ENCODE measurements at places on chromosomes 5 and 9.

GRCh38 chr9:123938401-123938800, 8.5 kb upstream of the DENND1A start:
- DNase-seq = no peak

DNA sequence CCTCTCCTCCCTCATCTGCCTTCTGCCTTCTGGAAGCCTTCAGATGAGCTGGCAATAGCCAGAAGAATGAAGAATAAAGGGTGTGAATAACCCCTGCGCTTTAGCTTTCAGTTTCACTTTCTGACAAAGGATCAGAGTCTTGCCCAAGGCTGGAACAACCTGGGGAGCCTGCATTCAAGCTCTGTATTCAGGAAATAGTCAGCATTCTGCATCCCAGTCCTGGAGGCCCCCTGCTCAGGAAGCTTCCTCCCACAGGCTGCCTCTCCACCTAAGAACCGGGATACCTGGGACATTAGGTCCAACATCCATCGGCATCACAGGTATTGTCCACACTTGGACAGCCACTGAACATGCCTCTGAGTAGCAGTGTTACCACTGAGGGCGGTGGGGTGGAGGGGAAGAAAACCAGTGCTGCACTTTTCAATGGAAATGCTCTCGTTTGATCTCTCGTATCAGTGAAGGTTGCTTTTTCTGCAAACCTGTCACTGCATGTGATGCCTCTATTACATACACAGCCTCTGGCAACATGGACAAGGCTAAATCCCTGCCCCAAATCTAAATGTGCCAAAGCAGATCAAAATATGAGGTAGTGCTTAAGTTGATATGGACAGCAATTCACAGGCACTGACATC, 39.8 kb upstream of the ACO1 start:
- DNase-seq = no peak

- no peak for DNase-seq
Observed at GRCh38 chr9:36204906-36205547, 14.3 kb downstream of the CLTA start.

- no peak for DNase-seq
Observed at GRCh38 chr9:95107976-95108375, 209.5 kb downstream of the FANCC start.

DNA sequence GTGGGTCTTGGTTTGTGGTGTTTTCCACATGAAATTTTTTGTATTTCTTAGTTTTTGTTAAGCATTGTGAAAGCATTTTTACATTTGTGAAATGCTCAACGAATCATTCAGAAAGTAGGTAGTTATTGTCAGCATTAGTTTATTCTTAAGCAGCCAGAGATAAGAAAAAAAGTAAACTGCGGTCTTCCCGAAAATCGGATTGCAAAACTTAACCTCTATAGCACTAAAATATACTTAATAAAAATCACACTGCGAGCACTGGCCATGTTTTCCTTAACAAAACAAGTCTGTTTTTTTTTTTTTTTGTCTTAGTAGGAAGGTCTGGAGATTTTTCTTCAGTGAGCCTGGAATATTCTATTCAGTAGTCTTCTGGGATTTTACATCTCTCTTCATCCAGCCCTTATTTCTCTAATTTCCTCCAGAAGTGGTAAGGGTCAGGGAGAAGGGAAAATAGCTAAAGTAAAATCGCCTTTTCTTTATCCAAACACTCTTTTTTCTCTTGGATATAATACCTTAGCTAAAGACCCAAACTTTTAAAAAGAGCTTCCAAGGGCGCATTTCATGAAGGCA, 289.9 kb downstream of the DMAC1 start:
- DNase-seq = no peak

GRCh38 chr5:95993266-95993665, 31.6 kb upstream of the ELL2 start:
- no peak for DNase-seq

- DNase-seq = no peak
Observed at GRCh38 chr5:74319076-74319475, 321.5 kb downstream of the ENC1 start.

GRCh38 chr5:139799359-139799758, 3.8 kb downstream of the PSD2 start:
- no peak for DNase-seq

DNA sequence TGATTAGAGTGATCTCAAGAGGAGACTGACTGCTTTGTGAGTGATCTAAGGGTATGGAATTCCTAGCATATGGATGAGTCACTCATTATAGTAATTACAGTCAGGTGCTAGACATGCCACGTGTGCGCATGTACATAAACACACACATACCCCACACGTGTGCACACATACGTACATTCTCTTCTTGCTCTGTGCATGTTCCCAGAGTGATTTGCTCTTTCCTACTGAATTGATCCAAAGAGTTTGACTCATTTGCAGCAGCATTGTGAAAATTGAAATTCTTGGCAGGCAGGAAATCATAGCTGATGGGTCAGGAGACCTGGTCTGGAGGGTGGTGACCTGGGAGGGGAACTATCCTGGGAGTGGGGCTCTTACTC, 63.8 kb downstream of the ANGPTL2 start:
- DNase-seq = no peak

DNA sequence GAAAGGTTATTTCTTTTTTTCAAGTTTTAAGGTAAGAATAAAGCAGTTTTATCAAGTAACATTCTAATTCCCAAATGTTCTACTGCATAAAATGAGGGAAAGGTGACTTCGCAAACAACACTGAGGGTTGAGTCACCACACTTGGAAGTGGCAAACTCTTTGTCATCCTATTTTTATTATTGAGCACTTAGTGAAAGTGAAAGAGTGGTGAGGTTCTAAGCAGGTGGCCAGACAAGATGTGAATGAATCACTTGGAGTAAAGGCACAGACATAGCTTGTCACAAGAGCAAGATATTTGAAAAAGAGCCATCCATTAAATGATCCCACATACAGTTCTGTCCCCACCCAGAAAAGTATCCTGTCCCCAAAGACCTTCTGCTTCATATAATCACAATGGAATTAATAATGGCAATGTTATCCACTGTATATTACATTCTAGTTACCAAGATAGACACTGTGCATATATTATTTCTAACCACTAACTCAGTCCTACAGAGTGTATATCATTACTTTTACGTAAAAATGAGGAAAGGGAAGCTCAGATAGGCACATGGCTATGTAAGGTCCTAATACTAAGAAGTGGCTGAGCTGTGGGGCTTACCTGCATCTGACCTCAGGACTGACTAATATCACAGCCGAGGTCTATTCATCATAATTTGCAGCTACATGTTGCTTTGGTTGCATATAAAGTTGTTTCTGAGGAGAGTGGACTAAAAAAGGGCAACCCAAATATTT, 730.4 kb upstream of the MEF2C start:
- no peak for DNase-seq

DNA sequence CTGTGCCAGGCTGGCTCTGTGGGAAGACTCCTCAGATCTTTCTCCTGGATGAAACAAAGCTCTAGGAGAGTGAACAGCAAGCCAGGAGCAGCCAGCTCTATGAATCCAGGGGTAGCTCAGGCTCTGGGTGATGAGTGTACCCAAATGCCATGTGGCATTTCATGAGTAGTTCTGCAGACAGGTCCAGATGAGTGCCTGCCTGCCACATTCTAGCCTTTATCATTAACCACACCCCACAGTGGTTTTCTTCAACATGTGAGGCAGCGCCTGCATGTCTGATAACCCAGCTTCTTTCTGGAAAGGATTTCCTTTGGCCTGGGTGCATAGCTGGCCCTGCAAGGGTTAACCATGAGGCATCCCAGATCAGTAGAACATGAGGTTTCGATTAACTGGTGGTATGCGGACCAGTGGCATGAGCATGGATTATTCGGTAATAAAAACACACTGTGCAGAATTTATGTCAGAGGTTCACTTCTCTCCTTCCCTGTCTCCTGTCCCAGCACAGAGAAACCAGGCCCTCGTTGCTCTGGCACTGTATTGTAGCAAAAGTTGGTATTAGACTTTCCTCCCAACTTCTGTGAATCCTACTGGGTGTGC, 381.9 kb upstream of the ZNF462 start:
- no peak for DNase-seq

- DNase-seq = no peak
Observed at GRCh38 chr9:123406691-123407216, 50.8 kb downstream of the CRB2 start.

DNA sequence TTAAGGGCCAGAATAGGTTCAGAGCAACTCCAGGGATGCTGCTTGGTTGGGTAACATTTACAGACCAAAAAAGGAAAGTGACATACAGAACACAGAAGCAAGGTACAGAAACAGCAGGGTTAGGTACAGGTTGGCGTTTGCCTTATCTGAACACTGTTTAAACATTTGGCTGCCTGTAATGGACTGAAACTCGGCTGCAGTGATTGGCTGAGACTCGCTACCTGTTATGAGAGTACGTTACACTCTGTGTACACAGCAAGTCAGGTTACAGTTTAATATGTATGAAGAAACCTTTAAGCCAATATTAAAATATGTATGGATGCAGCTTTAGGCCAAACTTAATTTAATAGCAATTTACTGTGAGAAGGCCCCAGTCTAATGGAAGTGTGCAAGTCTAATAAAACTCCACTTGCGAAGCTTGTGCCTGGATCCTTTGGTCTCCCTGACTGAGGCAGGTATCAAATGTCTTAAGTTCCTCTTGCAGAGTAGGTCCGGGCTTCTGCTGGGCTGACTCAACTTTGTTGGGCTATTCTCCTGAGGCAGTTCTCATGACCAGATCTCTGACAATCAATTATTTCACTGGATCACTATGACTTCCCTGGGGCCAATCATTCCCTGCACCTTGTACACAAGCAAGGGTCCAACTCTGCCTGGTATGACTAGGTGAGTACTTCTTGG, 204.9 kb downstream of the ZNF462 start:
- DNase-seq = no peak

DNA sequence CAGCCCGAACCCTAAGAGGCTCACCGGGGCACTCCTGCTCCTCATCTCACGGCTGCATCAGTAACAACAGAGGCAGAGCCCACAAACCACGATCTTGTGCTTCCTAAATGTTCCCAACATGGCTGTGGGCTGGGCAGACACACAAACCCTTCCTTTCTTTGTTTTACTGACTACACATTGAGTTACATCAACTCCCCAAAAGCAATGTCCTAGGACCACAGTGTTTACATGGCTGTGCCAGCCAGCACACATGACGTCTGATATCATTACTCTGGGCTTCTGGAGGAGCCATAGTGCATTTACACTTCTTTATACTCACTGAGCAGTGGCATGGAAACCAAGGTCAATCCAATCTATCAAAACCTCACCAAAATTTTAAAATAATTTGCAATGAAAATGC, 101.4 kb downstream of the LHFPL2 start:
- DNase-seq = no peak

- no peak for DNase-seq
Observed at GRCh38 chr9:98208635-98209034, 16.2 kb upstream of the CORO2A start.

DNA sequence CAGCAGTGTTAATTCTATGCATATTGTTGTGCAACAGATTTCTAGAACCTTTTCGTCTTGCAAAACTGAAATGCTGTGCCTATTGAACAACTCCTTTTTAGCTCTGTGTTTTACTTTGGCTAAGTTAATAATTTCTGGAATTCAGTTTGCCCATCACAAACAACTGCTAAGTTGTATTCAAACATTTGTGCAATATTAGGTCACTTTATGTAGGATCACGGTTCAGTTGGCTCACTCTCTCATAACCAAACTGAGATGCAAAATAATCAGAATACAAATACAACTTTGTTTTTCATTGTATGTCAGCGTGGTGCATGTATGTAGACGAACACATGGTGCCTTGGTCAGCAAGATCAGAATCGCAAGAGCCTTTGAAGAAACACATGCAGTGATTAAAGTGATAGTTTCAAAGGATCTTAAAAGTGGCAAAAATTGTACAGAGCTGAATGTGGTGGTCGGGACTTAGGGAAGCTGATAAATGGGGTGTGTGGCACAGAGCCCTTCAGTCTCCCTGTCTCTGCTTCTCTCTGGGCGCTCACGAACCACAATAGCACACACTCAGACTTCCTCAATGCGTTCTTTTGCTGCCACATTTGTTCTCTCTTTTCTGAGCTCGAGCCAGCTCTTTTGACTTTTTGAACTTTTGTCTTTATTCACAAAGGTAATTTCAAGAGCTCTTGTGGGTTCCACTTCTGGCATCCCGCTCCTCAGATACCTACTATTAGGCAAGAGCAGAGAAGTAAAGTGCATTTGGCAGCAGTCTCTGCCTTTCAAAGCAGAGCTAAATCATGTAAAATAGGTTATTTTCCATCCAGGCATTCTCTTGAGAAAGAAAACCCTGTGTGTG, 112.4 kb upstream of the CTSL start:
- DNase-seq = no peak

DNA sequence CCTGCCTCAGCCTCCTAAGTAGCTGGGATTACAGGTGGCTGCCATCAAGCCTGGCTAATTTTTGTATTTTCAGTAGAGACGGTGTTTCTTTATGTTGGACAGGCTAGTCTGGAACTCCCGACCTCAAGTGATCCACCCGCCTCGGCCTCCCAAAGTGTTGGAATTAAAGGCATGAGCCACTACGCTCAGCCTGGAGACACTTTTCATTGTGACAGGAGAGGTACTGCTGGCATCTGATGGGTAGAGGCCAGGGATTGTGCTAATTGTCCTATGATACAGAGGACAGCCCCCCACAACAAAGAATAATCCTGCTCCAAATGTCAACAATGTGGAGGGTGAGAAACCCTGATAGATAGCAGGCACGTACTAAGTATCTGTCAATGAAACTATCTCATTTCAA, 91.3 kb upstream of the SLC25A48 start:
- no peak for DNase-seq

DNA sequence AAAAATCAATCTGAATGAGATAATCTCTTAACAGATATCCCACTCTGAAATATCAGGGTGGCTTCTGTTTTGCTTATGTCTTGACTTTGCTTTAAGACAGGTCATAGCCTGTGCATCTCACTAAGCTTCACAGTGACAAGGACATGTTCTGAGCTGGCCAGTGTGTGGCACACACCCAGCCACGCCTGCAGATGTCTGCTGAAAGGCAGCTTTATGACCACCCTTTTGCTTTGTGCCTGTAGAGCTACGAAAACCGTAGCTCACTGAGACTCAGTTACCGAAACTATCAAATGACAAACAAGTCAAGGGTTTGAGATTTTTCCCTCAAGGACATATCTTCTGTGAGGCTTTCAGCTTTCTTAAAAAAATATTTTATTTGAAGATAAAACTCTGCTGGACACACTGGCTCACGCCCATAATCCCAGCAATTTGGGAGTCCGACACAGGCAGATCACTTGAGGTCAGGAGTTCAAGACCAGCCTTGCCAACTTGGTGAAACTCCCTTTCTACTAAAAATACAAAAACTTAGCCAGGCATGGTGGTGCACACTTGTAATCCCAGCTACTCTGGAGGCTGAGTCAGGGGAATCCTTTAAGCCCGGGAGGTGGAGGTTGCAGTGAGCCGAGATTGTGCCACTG, 233.2 kb downstream of the SPATA31A1 start:
- DNase-seq = no peak
